ENCODE measurements at places on chromosomes 5 and 9.

- no peak for DNase-seq
Observed at GRCh38 chr5:176918613-176919012, 19.5 kb upstream of the HK3 start.

DNA sequence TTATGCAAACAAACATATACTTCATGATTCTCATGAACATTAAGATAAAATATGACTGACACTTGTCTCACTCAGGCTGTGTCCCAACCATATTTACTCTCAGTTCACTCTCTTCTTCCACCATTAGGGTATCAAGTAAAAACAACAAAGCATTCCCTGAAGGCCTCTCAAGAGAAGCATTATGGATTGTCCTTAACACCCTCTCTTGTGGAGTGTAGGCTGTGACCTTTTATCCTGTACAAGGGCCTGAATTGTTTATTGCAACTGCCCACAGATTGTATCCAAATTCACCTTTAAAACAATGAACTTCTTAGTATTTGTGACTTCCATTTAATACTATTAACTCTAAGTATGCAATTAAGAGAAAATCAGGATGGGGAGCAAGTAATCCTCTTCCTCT, 78.1 kb downstream of the RICTOR start:
- DNase-seq: no peak

- DNase-seq: no peak
Observed at GRCh38 chr9:130794923-130795495, 40.0 kb upstream of the ABL1 start.

DNA sequence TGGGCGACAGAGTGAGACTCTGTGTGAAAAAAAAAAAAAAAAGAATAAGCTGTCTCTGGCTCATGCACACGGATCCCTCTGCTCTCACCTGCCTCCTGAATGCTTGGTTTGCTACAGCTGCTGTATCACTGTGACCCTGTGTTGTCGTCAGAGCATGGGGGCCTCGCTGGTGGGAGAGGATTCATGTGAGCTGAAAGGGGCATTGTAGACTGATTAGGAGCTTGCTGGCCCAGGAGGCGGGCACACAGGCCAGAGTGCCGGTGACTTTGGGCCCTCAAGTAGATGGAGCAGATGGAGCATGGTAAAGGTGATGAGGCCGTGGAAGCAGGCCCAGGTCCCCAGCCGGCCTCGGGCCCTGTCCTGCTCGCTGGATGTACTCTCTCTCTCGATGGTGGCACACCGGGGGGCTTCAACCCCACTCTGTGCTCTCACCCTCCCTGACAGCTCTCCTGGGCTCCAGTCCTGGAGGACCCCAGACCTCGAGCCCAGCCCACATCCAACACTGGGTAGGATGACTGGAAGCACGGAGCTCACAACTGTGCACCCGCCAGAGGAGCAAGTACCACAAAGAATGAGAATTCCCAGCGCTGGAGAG, 7.1 kb downstream of the FLT4 start:
- DNase-seq: no peak

DNA sequence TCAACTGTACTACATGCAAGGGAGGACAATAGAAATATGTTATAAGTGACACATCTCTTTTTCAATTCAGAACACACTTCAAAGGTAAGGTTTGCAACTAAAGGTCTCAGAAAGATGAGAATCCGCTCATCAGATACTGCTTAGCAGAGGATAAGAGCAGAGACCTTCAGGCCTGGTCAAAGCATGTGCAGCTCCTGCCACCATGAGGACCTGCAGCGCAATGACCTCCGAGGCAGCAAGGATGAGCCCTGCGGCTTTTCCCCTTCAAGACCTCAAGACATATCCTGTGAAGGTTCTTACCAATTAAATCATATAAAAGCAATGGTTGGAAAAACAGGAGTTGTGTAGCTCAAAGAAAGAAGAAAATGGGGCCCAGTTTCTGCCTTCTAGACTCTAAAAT, 135.8 kb downstream of the TRIM36 start:
- DNase-seq: no peak

DNA sequence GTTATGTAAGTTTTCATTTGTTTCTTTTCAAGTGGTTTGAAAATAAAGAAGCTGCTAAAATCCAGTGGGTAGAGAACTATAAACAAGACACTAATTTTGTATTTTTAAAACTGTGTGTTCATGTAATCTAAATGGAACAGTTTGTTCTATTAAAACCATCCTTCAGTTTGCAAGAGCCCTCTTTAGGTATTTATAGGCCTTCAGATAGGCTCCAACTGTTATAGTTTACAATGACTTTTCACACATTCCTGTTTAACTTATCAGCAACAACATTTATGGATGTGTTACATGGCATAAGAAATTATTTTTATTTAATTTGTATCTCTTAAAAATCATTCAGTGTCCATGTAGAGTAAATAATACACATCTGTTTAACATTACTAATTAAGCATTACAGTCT, 126.7 kb upstream of the SLCO6A1 start:
- no peak for DNase-seq
